ENCODE measurements at places on chromosomes 2 and 18.

DNA sequence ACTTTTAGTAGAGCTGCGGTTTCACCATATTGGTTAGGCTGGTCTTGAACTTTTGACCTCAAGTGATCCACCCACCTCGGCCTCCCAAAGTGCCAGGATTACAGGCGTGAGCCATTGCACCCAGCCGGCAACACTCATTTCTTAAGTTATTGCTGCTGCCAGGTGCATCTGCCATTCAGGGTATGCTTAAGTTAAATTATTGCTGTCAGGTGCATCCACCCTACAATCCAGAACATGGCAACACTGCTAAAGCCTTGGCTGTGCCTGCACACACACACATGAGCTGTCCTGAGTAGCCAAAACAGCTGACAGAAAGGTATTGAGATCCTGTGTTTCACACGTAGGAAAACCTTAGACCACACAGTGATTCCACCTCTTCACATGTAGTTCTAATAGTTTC lies 148.2 kb downstream of the FAM161A start:
- DNase-seq, result no peak

DNA sequence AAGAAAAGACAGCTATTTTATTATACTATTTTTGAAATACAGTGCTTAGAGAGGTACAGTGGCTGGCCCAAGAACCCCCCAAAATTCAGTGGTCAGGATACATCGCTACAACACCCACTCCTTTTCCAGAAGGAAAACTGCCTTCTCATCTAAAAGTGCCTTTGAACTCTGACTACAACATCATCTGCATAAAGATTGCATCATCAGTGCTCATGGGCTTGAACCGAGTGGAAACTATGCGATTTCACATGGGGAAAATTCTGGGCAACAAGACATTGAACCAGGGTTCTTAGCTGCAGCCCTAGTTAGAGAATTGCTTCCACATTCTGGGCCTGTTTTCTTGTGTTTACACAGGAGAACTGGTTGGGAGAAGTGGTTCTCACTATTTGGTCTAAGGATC lies 294.6 kb upstream of the SLC14A2 start:
- DNase-seq, result no peak

DNA sequence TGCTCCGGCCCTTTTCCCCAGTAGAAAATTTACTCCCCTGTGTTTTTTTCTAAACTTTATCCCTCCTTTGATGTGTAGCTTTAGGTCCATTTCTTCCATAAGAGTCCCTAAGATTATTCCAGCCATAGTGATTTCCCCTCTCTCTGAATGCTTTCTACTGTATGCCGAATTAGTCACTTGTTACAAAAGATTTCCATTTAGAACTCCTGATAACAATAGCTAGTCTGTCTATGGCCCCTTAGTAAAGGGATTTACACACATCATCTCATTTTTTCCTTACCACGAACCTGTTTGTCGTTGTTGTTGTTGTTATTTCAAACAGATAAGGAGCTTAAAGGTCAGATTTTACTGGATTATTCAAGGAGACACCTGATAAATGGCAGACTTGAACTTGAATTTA lies 256.1 kb downstream of the PAX3 start:
- DNase-seq, result no peak

DNA sequence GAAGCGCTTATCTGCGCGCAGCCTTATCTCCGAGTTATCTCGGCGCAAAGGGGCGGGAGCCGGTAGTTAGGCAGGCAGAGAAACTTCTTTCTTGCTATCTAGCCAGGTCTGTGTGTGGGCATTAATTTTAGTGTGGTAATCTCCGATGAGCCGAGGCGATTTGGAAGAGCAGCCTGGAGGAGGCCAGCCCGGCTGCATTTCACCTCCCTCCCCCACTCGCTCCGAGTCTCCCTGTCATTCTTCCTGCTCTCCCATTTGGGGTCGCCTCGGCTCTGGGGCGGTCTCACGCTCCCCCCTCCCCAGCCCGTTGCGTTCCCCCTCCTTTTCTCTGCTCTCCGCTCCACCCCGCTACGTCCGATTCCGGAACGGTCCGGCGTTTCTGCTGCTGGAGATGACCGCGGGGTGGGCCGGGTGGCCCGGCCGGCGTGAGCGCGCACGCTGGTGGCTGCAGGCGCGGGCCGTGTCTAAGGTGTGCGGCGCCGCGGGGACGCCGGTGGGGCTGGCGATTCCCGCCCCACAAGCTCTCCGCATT lies 566 bp downstream of the GATA6 start:
- DNase-seq, result no peak

GRCh38 chr2:80050246-80050645 lies 254.3 kb downstream of the LRRTM1 start:
- DNase-seq, result no peak

DNA sequence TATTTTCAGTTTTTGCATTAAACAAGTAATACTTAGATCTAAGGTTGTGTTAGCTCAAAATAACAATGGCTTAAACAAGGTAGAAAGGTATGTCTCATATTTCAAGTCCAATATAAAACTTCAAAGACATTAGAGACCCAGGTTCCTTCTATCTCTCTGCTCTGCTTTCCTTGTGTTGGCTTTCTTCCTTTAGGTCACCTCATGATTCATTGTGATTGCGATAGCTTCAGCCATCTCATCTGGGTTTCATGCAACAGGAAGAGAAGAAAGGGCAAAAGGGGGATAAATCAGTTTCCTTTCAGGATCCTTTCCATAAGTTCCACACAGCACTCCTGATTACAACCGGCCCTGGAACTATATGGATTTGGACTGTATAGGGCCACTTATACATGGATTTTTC lies 16.0 kb upstream of the TBR1 start:
- DNase-seq, result no peak

DNA sequence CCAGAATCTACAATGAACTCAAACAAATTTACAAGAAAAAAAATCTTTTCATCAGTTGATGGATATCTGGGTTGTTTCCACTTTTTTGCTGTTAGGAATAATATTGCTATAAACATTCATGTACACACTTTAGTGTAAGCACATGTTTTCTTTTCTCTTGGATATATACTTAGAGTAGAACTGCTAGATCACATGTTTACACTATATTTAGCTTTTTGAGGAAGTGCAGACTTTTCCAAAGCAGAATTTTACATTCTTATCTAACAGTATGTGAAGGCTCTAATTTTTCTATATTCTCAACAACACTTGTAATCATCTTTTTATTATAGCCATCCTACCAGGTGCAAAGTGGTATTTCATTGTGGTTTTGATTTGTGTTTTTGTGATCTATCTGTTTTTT lies 103.6 kb upstream of the RMP24 start:
- no peak for DNase-seq

All from coronary artery (tissue), 2 donors.